ENCODE measurements at places on chromosomes 16 and 17. TPM values are rescaled to one million over a fixed set of nuclear protein-coding genes. Genes with fewer than 3 reads are reported as not detected.
A peak's percentile ranks its signal among the peaks of the same experiment; 100 is the strongest.

- H3K4me1 ChIP-seq, result no peaks in the 10 kb centered on the region
- H3K4me3 ChIP-seq, result no peak overlapping the region
- no peak for DNase-seq
- H3K27ac ChIP-seq, result no peak overlapping the region
Measured at GRCh38 chr17:72915625-72916081, 176.8 kb downstream of the SLC39A11 start.

- H3K4me3 ChIP-seq, result peak overlapping the region; percentile 94
- H3K4me1 ChIP-seq, result peaks cover 32% of the 10 kb centered on the region
- H3K27ac ChIP-seq, result no peak overlapping the region
- H3K27me3 ChIP-seq, result no peaks in the 10 kb centered on the region
- no peak for DNase-seq
Measured at GRCh38 chr16:1613728-1614455, 1.7 kb downstream of the CRAMP1 start.

- H3K4me1 ChIP-seq, result peaks cover 19% of the 10 kb centered on the region
- no peaks in the 10 kb centered on the region for H3K36me3 ChIP-seq
Measured at GRCh38 chr17:74455821-74456220, 10.6 kb upstream of the CD300A start.

DNA sequence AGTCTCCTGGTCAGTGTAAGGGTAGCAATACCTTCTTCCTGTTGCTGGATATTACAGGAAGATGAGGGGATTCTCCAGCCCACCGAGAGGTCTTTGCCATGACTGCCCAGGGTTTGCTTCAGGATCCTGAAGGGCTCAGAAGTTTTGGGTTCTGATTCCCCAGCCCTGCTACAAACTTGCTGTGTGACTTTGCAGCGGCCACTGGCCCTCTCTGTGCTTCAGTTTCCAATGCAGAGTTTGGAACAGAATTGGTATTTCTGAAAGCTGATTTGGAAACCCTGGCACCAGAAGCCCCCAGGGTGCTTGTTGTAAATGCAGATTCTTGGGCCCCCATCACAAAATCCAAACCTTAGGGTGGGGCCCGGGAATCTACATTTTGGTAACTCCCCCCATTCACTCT, 14.7 kb downstream of the KCNG4 start:
- no peaks in the 10 kb centered on the region for H3K27me3 ChIP-seq
- peaks cover 5% of the 10 kb centered on the region for H3K4me1 ChIP-seq
- H3K4me3 ChIP-seq, result no peak overlapping the region
- no peak overlapping the region for H3K27ac ChIP-seq
- no peak for DNase-seq

- H3K27ac ChIP-seq, result peak overlapping the region; percentile 37
- DNase-seq, result no peak
- no peaks in the 10 kb centered on the region for H3K4me1 ChIP-seq
- no peak overlapping the region for H3K4me3 ChIP-seq
- H3K36me3 ChIP-seq, result no peaks in the 10 kb centered on the region
Measured at GRCh38 chr16:19882186-19882585, 2.5 kb downstream of the GPRC5B start.

DNA sequence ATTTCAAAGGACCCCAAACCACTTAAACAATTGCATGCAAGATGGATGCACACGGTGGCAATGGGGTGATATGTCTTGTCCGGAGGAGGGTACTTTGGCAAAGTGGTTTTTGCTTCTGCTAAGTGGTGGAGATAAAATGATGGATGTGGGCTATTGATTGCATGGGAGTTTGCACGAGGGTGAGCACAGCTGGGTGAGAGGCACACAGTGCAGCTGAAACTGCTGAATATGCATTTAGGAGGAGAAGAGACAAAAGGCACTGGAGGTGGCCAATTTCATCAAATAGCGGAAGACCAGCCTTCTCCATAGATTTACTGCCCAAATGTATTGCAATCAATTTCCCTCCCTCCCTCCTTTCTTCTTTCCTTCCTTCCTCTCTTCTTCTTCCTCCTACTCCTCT, 414.4 kb upstream of the EEF2KMT start:
- no peaks in the 10 kb centered on the region for H3K27me3 ChIP-seq
- H3K4me3 ChIP-seq, result no peak overlapping the region
- no peak overlapping the region for H3K27ac ChIP-seq

DNA sequence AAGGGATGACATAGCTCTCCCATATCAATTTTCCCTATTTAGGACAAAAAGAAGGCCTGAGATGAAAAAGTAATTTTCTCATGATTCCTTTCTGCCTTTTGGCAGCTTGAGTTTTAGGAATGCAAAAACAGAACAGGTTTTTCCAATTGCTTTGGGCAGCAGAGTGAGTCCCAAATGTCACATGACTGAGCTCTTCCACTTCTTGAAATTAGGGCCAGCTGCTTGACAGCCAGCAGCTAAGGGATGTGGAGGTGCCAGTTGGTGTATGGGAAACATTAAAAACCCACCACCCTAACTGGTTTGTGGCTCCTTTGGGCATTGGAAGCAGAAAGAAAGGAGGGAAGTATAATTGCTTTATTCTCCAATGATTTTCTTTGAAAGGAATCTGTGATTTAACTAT, 133.8 kb upstream of the FAM20A start:
- H3K36me3 ChIP-seq, result no peaks in the 10 kb centered on the region
- peak overlapping the region; percentile 70 for H3K27ac ChIP-seq
- H3K4me3 ChIP-seq, result no peak overlapping the region
- peaks cover 6% of the 10 kb centered on the region for H3K4me1 ChIP-seq

DNA sequence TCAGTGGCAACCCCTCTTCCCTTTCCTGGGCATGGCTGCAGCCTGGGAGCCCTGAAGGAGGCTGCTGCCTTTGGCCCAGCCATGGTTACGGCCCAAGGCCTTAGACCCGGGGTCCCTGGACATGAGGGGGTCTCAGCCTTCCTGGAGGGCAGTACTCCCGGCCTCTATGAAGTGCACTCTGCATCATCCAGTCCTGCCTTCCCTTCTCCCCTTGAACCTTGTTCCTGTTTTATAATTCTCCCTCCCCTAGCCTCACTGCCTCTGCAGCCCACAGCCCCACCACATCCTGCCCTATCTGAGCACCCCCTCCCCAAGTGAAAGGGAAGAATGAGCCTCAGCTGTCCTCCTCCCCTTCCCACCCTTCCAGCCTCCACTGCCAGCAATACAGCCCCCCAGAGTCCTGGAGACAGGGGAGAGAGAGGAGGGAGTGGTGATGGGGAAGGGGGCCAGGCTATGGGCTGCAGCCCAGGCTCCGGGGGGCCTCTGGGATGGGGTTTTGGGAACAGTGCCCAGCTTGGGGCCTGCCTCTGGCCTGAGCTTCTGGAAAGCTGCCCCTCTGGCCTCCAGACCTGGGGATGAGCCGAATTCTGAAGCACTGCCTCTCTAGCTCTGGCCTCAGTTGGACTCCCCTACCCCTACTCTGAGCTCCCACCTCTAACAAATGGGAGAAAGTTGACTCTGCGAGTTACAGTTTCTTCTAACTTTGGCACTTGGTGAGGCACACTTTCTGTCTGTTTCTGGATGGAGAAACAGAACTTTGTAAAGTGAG, 7.6 kb downstream of the CCR7 start:
- H3K27me3 ChIP-seq, result no peaks in the 10 kb centered on the region
- no peaks in the 10 kb centered on the region for H3K36me3 ChIP-seq
- DNase-seq, result peak; percentile 52
- peaks cover 10% of the 10 kb centered on the region for H3K4me1 ChIP-seq
- H3K27ac ChIP-seq, result peak overlapping the region; percentile 9

DNA sequence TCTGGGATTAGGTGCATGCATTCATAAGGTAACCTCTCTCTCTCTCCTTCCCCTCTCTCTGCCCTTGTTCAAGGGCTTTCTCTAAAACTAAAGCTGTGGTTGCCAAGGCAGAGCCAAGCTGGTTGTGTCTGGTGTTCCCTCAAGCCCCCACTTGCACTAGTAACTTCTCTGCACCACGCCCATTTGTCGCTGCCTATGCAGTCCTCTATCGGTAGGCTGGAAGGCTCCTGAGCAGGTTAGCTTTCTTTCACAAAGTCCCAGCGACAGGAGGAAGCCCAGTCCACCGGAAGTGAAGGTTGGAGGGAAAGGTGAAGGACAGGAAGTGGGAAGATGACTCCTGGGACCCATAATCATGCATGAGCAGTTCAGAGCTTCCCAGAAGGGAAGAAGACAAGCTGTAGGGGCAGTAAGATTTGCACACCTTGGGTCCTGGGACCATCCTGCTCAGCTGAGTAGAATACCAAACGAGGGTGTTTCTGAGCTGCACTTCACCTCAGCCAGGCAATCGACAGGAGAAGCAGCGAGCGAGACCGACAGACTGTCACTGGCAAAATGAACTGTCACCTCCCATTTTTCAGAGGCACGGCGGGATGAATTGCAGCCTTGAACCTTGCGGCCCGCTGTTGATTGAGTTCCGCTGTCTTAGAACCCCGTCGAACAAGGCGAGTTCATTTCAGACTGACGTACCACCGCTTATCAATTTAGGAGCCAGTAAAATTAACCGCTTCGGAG, 14.7 kb upstream of the SKAP1 start:
- H3K36me3 ChIP-seq, result no peaks in the 10 kb centered on the region
- no peak overlapping the region for H3K27ac ChIP-seq
- DNase-seq, result no peak
- no peaks in the 10 kb centered on the region for H3K27me3 ChIP-seq
- no peaks in the 10 kb centered on the region for H3K4me1 ChIP-seq
- H3K4me3 ChIP-seq, result no peak overlapping the region

DNA sequence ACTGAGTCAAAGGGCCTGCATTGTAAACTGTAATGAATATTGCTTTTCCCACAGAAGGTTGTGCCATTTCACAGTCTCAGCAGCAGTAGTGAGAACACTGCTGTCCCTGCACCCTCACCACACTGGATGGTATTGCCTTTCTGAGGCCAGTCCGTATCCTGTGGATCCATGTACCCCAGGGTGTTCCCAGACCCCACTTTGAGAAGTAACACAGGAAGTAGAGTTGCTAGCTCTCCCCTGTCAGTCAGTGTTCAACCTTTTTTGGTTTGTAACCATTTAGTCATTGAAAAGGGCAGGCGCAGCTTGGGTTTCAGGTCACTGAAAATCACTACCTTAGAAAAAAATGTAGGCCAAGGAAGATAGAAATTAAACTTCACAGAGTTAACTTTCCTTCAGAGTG, 37.9 kb downstream of the SLFN12L start:
- H3K4me1 ChIP-seq, result no peaks in the 10 kb centered on the region
- H3K36me3 ChIP-seq, result no peaks in the 10 kb centered on the region
- no peak for DNase-seq
- H3K27me3 ChIP-seq, result peaks cover 28% of the 10 kb centered on the region

DNA sequence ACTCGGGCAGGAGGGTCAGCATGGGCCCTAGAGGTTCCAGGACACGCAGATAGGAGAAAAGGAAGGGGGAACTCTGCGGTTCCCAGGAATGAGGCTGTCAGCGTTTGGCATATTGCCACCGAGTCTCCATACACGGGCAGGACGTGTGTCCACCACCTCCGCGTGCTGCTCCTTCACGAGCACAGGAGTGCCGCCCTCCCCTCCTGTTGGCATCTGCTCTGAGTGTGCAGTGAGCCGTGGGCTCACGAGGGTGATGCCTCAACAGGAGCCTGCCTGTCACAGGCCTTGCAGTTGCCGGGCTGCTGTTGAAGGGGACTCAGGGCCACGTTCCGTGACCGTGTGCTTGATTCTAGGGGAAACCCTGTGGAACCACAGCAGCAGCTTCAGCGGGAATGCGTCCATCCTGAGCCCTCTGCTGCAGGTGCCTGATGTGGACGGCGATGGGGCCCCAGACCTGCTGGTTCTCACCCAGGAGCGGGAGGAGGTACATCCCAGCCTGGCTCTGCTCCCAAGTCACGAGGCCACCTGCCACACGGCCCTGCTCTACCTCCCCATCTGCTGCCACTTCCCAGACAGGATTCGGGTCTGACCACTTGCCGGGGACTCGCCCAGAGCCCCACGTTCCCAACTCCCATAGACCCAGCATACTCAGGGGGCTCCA, 14.6 kb downstream of the RGS11 start:
- DNase-seq, result no peak
- H3K27ac ChIP-seq, result no peak overlapping the region
- peaks cover 72% of the 10 kb centered on the region for H3K36me3 ChIP-seq
- H3K4me3 ChIP-seq, result no peak overlapping the region
- no peaks in the 10 kb centered on the region for H3K4me1 ChIP-seq

GRCh38 chr16:72270531-72270930, 98.6 kb upstream of the PMFBP1 start:
- no peak for DNase-seq
- H3K4me1 ChIP-seq, result no peaks in the 10 kb centered on the region
- no peak overlapping the region for H3K27ac ChIP-seq
- no peaks in the 10 kb centered on the region for H3K27me3 ChIP-seq
- no peaks in the 10 kb centered on the region for H3K36me3 ChIP-seq

- H3K27me3 ChIP-seq, result no peaks in the 10 kb centered on the region
- peak overlapping the region; percentile 75 for H3K4me3 ChIP-seq
- peaks cover 23% of the 10 kb centered on the region for H3K4me1 ChIP-seq
- H3K27ac ChIP-seq, result peak overlapping the region; percentile 68
- no peak for DNase-seq
- H3K36me3 ChIP-seq, result peaks cover 31% of the 10 kb centered on the region
Measured at GRCh38 chr17:74212209-74212912, 1.0 kb upstream of the TTYH2 start.

GRCh38 chr16:56960681-56961281, 969 bp upstream of the CETP start:
- H3K4me3 ChIP-seq, result no peak overlapping the region
- no peak overlapping the region for H3K27ac ChIP-seq
- H3K27me3 ChIP-seq, result no peaks in the 10 kb centered on the region
- H3K36me3 ChIP-seq, result no peaks in the 10 kb centered on the region
- no peak for DNase-seq
- peaks cover 10% of the 10 kb centered on the region for H3K4me1 ChIP-seq

GRCh38 chr16:12386192-12386591, 409.7 kb downstream of the SNX29 start:
- no peak for DNase-seq
- H3K4me1 ChIP-seq, result no peaks in the 10 kb centered on the region
- no peaks in the 10 kb centered on the region for H3K27me3 ChIP-seq
- no peaks in the 10 kb centered on the region for H3K36me3 ChIP-seq

GRCh38 chr17:81514489-81514738, 1.8 kb upstream of the ACTG1 start:
- peaks cover 32% of the 10 kb centered on the region for H3K4me1 ChIP-seq
- peak overlapping the region; percentile 100 for H3K27ac ChIP-seq
- no peaks in the 10 kb centered on the region for H3K27me3 ChIP-seq

GRCh38 chr16:26645614-26646013, 421.1 kb upstream of the C16orf82 start:
- DNase-seq, result no peak
- no peak overlapping the region for H3K27ac ChIP-seq
- H3K27me3 ChIP-seq, result no peaks in the 10 kb centered on the region
- H3K36me3 ChIP-seq, result no peaks in the 10 kb centered on the region

Gene MLX
- 15.8 TPM for total RNA-seq

Gene RND2
- total RNA-seq, result 7.3 TPM

Gene IRX6
- total RNA-seq, result 1.5 TPM

Gene SOCS1
- 1.8 TPM for total RNA-seq

Gene KRT23
- not detected for total RNA-seq
